ENCODE measurements at places on chromosomes 11 and 22.

DNA sequence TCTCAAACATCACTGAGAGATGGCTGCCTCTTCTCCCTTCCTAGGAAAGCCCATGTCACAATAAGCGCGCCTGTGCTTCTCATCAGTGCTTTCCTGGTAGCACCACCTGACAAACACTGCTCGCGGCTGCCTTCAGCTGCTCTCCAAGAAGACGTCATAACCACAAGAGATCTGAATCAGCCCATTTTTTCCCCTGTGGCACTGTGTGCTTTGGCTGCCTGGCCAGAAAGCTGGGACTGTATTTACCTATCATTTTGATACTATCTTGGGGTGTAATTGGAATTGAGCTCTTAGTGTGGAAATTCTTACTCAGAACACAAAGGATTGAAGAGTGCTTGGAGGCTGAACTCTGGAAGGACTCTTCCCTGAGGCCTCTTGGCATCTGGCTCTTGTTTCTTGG, 50.3 kb upstream of the EHF start:
- no peak for DNase-seq

DNA sequence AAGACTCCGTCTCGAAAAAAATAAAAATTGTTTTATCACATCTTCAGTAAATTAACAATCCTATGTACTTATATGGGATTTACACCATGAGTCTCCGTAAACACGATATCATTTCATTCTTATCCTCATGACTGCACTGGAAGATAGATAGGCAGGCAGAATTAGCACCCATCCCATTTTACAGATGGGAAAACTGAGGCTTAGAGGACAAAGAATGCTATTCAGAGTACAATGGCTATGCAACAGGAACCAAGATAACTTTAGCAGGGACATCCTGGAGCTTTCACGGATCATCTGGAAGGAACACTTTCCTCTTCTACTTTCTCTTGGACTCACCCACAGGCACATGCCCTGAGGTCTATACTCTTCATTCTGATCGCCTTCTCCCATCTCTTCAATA, 14.6 kb upstream of the SGSM1 start:
- no peak for DNase-seq

DNA sequence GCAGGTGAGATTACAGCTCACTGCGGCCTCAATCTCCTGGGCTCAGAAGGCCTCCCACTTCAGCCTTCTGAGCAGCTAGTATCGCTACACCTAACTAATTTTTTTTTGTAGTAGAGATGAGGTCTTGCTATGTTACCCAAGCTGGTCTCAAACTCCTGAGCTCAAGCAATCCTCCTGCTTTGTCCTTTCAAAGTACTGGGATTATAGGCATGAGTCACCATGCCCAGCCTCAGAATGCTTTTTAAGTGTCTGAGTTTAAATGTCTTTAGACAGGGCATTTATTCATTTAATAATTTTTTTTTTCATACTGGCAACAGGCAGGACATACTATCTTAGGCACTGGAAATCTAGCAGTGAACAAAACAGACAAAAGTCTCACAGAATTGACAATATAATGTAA, 27.7 kb downstream of the LRP4 start:
- DNase-seq: no peak

- no peak for DNase-seq
These were observed 62.3 kb downstream of the DEUP1 start for GRCh38 chr11:93392867-93393266.

DNA sequence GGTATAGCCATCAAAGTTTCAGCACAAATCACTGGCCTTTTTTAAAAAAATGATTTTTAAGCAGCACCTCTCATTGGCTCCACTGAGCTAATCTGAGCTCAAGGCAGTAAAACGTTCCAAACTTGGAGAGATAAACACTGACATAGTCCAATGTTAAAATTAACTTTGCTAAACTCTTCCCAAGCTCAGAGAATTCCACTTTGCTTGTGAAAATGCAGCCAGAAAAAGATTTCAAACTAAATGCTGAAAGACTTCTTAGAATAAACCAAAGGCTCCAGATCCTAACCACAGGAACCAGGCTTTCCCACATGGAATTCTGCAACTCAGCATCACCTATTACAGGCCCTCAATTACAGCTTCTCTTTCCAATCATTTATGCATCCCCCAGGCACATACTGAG, 84.7 kb upstream of the GDPD4 start:
- no peak for DNase-seq

DNA sequence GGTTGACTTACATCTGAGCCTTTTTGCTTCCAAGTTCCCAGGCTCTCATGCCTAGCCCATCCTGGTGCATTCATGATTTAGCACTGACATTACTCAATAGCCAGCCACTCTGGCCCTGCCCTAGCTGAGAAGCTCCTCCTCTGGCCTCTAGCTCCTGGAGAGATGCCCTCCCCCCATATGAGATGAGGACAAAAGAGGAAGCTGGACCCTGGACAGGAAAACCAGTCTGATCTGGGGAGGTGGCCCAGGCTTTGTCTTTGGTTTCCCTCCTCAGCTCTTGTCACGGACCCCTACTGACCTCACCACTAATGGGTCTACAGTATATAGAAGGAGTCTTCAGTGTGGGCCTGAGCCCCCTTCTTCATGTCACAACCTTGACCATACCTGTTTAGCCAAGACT, 3.0 kb downstream of the RHOG start:
- DNase-seq: peak; percentile 31

DNA sequence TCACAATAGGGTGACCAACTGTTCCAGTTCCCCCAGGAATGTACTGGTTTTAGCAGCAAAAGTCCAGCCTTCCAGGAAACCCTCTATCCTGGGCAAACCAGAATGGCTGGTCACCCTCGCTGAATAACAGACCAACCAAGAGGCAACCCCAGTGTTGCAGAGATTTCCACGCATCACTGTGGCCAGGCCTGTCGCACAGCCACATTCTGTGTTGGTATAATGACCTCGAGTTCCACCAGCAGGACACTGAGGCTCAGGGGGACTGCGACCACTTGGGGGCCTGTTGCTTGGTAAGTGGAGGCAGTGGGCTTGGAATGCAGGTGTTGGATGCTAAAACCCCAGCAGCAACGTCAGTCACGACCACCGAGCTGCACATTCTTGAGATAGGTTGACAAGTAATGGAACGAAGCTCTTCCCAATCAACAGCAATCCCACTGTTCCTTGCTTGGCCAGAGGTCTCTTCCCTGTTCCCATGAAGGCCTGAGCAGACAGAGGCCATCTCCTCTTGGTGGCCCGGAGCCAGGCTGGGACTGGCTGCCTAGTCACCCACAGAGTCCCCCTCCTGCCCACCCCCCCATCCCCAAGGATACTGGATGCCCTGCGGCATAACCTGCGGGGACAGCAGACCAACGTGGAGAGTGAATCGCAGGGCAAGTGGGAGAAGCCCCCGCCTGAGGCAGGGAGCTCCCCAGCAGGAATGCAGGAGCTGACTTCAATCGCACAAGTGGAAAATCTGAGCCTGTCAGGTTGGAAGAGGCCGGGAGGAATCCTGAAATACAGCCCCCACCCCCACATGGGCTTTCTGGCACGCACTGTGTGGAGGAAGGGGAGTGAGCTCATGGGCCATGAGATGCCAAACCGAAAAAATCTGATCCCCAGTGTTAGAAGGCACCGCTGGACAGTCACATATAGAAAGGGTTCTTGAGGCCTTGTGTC, 43.4 kb upstream of the MN1 start:
- DNase-seq: no peak

- no peak for DNase-seq
These were observed 65.2 kb downstream of the NFAM1 start for GRCh38 chr22:42366806-42367581.

GRCh38 chr11:76217653-76218160, 11.4 kb upstream of the WNT11 start:
- DNase-seq: no peak

GRCh38 chr11:131185915-131186314, 184.5 kb upstream of the NTM start:
- no peak for DNase-seq

DNA sequence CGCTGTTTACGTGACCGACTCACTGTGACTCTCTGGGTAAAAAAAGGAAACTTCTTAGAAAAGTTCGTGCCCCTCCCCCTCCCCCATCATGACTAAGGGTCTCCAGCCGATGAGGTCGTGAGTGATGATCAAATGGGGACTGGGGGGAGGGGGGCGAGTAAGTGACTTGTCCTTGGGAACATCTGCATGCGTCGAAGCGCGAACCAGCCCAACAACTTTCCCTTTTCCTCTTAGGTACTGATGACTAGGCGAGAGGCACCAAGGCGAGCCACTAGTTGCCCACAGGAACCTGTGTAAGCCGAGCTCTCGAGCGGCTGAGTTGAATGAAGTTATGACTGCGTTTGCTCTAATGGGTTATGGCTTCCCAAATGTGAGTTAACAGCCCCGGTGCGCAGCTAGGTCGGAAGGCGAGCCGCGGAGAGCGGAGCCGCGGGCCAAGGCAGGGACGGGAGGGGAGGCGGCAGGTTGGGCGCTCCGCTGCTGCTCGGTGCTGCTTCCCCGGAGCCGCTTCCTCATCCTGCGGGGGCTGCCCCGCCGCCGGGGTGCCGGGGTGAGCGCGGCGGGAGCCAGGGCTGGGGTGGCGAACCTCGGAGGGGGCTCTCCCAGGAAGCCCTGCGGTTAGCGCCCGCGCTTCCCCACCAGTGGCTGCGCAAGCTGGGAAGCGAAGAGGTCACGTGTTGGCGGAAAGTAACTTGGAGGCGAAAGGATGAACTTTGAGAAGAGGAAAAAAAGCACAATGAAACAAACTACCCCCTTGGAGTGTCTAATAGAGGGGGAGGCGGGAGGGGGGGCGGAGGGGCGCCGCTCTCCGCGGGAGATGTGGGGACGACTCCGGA, 22.1 kb upstream of the BDNF start:
- no peak for DNase-seq

DNA sequence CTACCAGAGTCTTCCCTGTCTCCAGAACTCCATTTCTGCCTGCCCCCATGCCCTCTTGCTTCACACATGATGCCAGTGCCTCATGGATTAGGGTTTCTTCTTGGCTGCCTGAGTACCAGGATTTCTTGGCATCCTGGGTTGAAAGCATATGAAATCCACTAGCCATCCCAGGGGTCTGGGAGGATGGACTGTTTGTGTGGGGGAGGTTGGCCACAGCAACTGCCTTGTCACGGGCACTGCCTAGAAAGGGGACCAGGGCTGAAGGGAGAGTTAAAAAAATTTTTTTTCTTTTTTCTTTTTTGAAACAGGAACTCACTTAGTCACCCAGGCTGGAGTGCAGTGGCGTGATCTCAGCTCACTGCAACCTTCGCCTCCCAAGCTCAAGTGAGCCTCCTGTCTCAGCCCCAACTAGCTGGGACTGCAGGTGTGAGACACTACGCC, 4.2 kb downstream of the USP35 start:
- no peak for DNase-seq

- DNase-seq: no peak
These were observed 224.6 kb upstream of the PLET1 start for GRCh38 chr11:112485280-112485679.

DNA sequence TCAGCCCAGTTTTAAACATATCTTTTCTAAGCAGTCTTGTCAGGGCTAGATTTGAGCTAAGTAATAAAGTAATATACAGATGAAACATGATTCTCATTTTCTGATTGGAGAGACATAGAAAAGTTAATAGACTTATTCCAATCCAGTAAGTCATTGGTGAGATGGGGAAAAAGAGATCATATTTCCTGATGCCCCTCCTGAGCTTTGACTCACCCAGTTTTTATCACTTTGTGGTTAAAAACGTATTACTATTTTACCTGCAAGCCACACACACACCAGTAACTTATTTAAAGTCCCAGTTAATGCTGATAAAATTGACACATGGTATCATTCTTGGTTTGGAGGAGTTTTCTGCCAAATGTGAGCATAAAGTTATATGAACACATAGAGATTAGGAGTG, 306.8 kb downstream of the CADM1 start:
- no peak for DNase-seq

DNA sequence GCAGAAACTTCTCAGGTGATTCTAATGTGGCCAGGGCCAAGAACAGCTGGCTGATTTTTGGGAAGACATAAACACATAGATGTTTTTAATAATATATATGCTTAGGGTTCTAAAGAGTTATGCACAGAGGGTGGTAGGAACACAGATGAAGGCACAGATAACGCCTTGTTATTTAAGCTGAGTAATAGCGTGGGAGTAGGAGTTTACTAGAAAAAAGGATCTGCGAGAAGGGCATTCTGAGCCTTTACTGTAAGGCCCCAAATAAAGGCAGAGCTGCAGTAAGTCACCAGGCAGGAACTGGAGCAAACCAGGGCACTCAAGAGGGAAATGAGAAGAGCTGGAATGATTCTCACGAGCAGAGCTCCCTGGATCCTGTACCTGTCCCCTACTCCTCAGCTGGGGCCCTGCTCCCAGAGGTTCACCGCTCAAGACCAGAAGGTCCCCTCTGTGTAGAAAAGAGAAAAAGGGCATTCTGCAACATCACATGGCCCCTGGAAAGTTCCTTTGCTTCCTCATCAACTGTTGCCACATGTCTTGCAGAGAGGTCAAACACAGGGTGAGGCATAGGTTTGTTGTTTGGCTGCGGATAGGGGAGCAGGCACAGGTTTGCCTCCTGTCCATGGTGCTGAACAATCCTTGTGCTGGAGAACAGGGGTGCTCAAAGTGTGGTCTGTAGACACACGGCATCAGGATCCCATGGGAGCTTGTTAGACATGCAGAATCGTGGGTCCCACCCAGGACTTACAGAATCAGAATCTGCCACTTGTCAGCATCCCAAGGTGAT, 125.7 kb downstream of the TENM4 start:
- no peak for DNase-seq

GRCh38 chr11:48024635-48025071, 44.3 kb downstream of the PTPRJ start:
- no peak for DNase-seq

GRCh38 chr11:128361451-128362020, 225.8 kb downstream of the ETS1 start:
- no peak for DNase-seq
